ENCODE measurements at places on chromosomes 2 and 18.

DNA sequence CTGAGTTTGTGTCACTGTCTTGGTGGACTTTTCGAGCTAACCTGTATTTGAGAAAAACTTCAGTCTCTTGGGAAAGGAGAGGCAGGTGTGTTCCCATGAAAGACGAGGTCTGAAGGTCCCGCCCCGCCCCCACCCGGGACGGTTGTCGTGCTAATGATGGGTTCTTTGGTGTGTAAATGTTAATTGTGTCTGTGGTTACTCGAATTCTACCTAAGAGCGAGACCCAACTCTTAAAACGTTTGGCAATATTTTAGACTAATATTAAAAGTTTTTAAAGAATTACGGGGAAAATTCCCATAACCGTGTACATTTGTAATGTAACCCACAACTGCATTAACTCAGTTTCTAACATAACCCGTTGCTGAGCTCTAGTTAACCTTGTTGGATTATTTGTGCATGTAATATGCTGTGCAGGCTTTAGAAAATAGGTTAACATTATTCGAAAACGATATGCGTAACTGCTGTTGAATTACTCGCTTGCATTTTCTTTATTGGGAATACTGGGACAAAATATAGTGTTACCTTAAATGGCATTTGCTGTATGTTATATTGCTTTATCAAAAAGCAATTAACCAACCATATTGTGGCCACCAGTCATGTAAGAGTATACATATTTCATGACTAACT lies 833 bp downstream of the EPB41L5 start:
- no peak for DNase-seq

DNA sequence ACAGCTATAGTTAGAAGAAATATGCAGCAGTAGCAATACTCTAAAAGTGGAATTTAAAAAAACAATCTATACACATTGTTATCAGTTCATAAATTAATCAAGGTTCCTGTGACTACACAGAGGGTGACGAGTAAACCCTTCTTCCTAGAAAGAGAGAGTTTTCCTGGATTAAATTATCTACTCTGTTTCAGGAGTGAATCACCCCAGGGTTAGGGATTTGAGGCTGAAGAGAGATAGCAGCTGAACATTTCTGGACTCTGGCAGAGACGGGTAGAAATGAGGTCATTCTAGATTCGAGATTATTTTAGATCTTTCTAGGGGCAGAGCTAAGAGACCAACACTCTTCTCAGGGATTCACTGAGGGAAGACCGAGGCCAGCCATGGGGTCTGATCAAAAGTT lies 38.8 kb upstream of the PMAIP1 start:
- DNase-seq: no peak

DNA sequence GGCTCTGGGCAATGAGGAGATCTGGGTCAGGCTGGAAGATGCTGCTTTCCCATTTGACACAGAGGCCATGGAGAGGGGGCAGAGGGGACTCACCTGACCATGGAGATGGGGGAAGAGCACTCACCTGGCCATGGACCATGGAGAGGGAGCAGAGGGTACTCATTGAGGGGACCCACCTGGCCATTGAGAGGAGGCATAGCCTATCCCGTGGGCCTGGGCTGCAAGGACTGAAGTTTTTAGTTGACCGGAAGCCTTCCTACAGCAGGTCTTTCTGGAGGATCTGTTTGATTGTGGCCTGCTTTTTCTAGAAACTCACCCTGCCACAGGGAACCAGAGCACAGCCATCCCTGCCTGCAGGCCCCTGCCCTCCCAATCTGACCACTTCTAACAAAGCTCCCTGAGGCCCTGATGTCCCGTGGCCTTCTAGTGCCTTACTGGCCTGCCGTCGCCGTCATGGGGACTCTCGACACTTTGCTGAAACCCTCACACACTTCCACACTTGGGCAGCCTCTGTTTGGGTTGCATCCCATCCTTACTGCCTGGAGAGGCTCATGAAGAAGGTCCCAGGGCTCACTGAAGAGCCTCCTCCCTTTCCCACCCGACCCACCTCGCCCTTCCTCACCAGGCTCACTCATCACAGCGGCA lies 5.1 kb upstream of the PROM2 start:
- no peak for DNase-seq

- DNase-seq: no peak
Observed at GRCh38 chr18:9765501-9765900, 57.4 kb downstream of the RAB31 start.

- no peak for DNase-seq
Observed at GRCh38 chr2:108348816-108349570, 28.8 kb upstream of the SULT1C4 start.

GRCh38 chr2:29749843-29750242 lies 171.5 kb downstream of the ALK start:
- DNase-seq: no peak

DNA sequence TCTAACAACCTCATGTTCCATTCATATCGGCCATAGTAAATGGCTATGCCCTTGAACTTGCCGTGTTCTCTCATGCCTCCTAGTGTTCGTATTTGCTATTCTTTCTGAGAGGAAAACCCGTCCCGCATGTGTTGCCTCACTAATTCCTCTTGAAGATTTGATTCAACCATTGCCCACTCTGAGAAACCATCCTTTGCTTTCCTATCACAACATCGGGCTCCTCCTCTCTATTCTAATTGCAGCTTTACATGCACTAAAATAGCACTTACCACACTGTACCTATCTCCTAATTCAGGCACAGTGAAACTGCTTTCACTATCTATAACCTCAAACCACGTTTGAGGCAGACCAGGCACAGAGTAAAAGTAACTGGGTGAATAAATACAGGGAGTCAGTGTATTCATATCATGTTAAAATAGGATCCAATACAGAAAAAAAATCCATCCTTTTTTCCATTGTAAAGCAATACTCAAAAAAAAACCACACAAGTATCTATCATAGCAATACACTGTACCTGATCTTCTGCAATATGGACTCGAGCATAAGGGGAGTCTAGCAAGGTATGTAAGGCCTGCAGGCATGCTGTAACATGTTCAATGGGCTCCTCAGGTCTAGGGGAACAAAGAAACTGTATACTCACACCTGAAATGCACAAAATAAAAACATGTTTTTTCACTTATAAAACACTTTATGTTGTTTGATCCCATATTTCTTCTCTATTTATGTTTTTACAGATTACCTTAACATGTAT lies 39.0 kb upstream of the STRN start:
- DNase-seq: no peak

DNA sequence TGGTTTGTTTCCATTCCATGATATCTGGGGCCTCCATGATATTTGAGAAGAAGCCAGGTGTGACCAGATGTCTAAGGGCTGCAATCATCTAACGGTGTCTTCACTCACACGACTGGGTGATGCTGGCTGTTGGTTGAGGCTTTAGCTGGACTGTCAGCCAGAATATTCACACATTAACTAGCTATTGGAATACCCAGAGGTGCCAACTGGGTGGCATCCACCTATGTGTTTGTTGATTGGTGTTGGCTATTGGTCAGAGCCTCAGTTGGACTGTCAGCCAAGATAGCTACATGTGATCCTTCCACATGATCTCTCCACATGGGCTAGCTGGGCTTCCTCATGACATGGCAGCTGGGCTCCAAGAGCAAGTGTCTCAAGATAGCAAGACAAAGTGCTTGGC lies 117.4 kb downstream of the CDCA7 start:
- DNase-seq: no peak

- DNase-seq: no peak
Observed at GRCh38 chr2:84896567-84896966, 8.9 kb upstream of the TMSB10 start.

GRCh38 chr2:161139098-161139987 lies 20.9 kb upstream of the TANK start:
- no peak for DNase-seq

GRCh38 chr18:28422577-28422976 lies 245.6 kb upstream of the CDH2 start:
- no peak for DNase-seq

- DNase-seq: no peak
Observed at GRCh38 chr2:173991856-173992588, 26.8 kb upstream of the SP3 start.
